NT2/D1 (cell line): ENCODE measurements at places on chromosomes 12 and 14.

- no peak for DNase-seq
These were observed 4.1 kb upstream of the LMO3 start for GRCh38 chr12:16610001-16610585.

GRCh38 chr14:59352961-59353360 is 112.2 kb downstream of the GPR135 start:
- no peak for DNase-seq

DNA sequence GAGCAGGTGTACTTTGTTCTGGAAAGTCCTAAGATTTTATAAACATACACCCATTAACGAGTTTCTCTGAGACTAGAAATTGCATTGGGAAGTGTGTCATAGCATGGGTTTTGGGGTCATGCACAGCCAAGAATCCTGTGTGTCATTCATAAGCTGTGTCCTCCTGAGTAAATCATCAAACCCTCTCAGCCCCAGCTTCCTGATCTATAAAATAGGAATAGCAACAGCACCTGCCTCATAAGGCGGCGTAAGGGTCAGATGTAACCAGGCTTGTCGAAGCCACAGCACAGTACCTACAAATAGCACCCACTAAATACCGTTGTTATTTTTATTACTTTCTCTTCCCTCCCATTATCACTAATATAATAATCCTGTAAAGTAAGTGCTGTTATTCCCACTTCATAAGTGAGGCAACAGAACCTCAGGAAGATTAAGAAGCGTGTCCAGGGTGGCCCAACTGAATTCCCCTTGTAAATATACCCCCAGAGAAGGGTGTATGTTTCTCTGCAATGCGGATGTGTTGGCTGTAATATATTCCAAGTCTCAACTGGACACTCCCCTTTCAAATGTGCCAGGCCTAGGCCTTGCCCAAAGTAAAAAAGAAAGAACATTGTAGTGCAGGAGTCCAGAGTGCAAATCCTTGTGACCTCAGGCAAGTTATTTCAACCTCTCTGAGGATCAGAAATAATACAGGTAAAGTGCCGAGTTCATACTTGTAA is 188.3 kb upstream of the BCL2L14 start:
- DNase-seq, result no peak

DNA sequence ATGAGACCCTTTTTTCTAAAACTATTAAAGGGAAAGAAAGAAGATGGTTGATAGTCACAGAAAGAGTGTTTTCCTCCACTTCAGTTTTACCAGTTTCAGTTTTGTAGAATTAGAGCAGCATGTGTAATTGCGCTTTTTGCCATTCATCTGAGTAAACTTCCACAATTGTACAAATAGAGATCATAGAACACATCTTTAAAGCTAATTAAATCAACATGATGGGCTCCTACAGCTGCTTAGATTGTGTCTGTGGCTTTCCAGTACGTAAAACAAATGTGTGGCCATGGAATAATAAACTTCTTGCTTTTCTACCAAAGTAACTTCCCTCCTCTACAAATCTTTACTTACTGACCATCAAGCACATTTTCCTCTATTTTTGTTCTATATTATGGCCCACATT is 84.2 kb upstream of the LRIG3 start:
- DNase-seq, result no peak

DNA sequence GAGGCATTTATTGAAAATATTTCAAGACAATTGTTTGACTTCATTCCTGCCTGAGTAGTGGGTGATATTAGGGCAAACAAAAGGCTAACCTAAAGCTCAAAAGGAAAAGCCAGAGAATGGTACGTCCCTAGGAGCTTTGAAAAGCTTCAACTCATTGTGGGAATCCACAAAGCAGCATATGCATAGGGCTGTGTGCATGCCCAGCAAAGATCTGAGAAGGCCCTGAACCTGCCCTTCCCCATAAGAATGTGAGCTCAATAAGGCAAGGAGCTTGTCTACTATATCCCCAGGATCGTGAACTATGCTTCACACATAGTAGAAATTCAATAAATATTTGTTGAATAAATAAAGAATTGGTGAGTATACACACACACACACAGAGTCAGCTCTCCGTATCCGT is 19.1 kb upstream of the RAD52 start:
- DNase-seq, result no peak

GRCh38 chr14:84095681-84096080 is 1434.3 kb upstream of the FLRT2 start:
- no peak for DNase-seq

GRCh38 chr14:99313234-99313633 is 41.2 kb upstream of the BCL11B start:
- no peak for DNase-seq

DNA sequence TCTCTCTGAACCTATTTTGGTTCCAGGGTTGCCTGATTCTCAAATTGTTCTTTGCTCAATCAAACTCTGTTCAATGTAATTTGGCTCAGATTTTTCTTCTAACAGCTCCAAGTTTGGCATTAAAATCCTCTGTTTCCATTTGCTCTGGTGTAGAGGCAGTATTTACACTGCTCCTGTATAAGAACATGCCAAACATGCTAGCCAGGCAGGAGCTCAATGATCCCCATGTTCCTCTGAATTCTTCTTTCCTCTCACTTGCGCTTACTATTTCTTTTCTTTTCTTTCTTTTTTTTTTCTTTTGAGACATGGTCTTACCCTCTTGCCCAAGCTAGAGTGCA is 17.2 kb downstream of the SDR9C7 start:
- no peak for DNase-seq

GRCh38 chr12:84507956-84508850 is 404.4 kb downstream of the SLC6A15 start:
- DNase-seq, result no peak

GRCh38 chr12:6821591-6822425 is at the start of gene GPR162:
Gene GPR162 (plus strand): TSS chr12:6821821. CDS start chr12:6823899, 2,078 bp downstream.
- peak; percentile 97 for DNase-seq

DNA sequence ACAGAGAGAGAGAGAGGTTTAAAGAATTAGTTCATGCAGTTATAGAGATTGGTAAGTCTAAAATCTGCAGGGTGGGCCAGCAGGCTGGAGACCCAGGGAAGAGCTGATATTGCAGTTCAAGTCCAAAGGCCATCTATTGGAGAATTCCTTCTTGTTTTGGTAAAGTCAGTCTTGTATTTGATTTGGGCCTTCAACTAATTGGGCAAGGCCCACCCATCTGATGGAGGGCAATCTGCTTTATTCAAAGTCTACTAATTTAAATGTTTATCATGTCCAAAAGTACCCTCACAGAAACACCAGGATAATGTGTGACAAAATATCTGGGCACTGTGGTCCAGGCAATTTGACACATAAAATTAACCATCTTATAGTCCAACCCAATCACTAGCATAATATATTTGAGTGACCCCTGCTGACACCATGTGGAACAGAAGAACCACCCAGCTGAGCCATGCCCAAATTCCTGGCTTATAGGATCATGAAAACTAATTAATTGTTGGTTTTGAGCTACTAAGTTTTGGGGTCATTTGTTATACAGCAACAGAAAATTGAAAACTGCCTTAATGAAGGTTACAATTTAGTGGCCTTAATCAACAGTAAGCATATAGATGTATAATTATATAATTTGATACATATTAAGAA is 109.1 kb upstream of the PLXNC1 start:
- DNase-seq, result no peak

GRCh38 chr14:32470161-32470715 is 141.1 kb downstream of the AKAP6 start:
- DNase-seq, result no peak

- no peak for DNase-seq
These were observed 2.8 kb downstream of the MED21 start for GRCh38 chr12:27025116-27025515.

DNA sequence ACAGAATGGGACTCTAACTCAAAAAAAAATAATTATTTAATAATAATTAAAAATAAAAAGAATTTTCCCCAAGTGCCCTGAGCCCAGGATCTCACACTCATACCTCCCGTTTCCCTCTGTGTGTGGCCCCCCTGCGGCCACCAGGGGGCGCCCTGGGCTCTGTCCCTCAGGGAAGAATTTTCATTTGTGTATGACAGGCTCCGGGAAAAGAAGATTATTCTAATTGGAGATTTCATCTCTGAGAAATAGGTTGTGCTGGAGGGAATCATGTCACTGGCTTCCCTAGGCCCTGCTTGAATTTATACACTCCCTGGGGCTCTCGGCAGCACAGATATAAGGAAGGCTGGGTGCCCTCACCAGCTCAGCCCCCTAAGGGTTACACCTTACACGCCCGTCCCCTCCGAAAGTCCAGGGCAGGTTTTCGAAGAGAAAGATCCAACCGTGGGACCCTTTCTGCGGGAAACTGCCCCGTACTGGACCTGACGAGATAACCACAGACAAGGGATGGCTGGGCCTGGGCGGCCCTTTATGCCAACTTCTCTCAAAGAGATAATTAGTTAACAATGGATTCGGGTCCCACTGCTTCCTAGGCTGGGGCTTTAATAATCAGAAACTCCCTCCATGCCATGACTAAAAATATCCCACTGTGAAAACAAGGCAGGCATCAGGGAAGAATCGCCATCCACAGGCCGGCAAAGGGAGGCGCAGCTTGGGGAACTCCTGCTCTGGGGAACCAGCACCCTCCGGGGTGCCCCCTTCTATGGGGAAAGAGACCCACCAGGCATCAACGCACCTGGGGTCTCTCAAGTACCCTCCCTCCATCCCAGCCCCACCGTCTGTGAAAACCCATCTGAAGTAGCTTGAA is 80.7 kb downstream of the KDM2B start:
- no peak for DNase-seq

GRCh38 chr12:9096563-9097176 is 19.0 kb downstream of the A2M start:
- DNase-seq, result no peak

GRCh38 chr12:50515587-50515986 is 10.8 kb downstream of the DIP2B start:
- DNase-seq, result no peak

DNA sequence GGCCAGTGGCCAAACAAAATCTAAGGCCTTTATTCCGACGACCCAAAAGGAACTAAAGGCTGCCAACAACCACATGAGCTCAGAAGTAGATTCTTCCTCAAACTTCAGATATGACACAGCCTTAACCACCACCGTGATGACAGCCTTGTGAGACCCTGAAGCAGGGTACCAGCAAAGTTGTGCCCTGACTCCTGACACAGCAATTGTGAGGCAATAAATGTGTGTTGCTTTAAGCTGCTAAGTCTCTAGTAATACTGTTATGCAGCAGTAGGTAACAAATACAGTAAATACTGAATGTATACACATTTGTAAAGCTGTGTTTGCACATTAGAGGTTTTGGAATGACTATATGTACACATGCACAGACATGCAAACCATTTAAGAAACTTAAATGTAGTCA is 10.7 kb upstream of the SLC6A13 start:
- DNase-seq, result no peak

- DNase-seq, result no peak
These were observed 53.8 kb upstream of the CCDC175 start for GRCh38 chr14:59630288-59630963.

DNA sequence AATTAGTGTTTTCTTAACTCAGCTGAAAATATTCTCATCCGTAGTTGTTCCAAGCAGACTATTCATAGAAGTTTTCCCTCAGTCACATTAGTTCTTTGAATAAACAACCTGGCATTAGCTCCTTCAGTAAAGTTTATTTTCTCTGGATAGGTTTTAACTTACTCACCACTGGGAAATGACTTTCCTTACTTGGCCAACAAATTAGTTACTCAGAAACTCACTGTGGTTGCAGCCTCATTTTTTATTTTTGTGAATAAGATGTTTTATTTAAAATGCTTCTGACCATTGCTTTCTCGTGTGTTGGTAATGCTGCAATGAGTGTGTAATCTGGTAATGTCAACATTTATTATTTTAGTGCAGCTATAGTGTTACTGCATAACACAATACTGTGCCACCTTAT is 74.9 kb downstream of the NOVA1 start:
- no peak for DNase-seq

- DNase-seq, result no peak
These were observed 4.8 kb upstream of the RPS6KA5 start for GRCh38 chr14:91065266-91065665.

DNA sequence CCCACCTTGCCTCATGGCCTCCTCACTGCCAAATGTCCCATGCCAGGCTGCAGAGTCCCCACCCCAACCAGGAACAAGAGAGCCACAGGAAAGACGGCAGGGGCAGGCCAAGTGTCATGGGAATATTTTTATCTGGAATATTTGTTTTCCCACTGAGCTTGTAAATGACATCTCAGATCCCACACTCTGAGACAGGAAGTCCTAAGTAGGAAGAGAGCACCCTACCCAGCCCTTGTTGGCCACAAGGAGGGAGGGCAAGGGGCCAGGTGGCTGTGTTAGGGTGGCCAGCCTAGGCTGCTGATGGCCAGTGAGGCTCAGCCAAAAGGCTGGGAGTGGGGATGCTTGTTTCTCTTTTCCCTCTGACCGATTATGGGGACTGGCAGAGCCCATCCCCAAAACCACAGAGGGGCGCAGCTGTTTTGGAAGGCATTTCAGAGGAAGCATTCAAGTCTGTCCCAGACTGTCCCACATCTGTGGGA is 7.7 kb upstream of the MEG3 start:
- no peak for DNase-seq

- no peak for DNase-seq
These were observed 52.5 kb downstream of the HSP90AA1 start for GRCh38 chr14:102034301-102034700.

GRCh38 chr12:121250359-121250758 is 40.4 kb downstream of the P2RX4 start:
- no peak for DNase-seq

DNA sequence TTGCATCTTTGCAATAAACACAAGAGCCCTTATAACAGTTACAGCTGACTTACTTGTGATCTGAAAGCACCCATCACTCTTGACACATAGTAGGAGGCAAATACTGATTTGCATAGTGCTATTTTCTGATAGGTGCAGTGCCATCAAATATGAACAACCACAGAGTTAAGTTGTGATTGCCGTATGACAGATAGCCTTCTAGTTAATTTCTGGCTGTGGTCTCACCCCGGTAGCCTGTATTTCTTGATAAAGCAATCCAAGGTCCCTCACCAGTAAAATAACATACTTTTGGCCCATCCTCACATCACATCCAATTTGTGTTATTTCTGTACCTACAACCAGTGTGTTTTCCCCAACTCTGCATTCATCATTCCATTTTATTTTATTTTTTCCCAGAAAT is 23.3 kb upstream of the STYK1 start:
- DNase-seq, result no peak

GRCh38 chr14:55673048-55673447 is 93.0 kb downstream of the KTN1 start:
- DNase-seq, result no peak

DNA sequence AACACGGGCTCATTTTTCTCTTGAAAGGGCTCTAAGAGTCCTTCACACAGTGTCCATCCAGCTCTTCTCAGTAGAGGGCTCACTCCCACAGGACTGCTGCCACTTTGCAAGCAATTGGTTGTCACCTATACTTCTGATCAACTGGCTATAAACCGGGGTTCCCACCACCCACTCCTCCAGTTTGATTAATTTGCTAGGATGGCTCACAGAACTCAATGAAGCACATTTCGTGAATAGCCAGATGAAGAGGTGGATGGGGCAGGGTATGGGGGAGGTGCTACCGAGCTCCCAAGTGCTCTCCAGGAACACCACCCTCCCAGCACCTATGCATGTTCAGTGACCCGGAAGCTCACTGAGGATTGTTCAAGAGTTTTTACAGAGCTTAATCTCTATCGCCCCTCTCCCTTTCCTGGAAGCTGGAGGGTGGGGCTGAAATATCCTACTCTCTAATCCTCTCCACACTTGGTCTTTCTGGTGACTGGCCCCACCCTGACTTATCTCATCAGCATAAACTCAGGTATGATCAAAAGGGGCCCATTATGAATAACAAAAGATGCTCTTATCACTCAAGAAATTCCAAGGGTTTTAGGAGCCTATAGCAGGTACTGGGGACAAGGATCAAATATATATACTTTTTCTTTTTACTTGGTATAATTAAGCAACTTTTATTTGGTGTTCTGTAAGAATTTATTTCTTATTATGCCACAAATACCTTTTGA is 13.9 kb upstream of the EGLN3 start:
- DNase-seq, result no peak
